NCI-H2081 (cell line): ENCODE measurements at places on chromosomes 11 and 22.

GRCh38 chr11:73396251-73396930, 20.2 kb downstream of the RELT start:
- DNase-seq = no peak

GRCh38 chr11:131746201-131746600, 375.8 kb downstream of the NTM start:
- DNase-seq = no peak

- DNase-seq = no peak
These were observed 35.5 kb upstream of the FGF3 start for GRCh38 chr11:69854713-69855112.

DNA sequence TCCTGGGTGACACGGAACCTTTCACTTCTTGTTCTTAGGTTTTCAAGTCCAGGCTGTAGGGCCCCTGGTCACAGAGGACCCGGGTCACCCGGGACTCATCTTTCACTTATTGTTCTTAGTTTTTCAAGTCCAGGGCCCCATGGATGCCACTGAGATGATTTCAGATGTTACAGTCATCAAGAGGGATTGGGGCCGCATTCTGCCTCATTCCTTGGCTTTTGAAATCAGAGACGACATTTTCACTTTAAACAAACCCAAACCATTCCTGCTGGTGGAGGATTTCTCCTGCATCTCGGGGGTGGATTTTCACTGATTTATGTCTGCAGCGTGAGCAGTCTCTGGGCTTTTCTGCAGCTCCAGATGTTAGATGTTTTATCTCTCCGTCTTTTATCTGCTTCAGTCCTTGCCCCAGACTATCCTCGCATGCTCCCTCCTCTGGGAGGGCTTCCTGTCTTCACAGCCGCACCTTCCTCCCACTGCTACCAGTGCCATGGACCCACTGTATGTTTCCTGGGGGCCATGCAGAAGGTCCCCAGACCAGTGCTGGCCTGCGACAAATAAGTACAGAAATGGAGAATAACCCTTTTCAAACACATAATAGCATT, 27.4 kb downstream of the FBLN1 start:
- no peak for DNase-seq
